ENCODE measurements at places on chromosomes 12 and 14.

DNA sequence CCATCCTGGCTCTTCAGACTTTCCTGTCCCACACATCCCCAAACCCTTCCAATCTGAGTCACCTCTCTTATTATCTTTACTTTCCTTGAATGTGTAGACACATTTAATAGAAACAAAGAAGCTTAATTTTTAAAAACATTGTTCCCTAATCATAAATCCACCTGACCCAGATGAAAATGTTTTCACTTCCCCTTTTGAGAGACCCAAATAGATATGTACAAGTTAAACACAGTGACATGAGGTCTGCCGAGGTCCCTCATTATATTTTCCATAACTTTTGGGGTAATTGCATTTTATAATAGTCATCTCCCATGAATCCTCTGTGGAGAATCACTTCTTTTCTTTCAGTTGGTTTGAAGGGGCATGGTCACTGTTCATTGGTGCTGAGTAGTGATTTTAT, 191.1 kb downstream of the GRIN2B start:
- no peak for DNase-seq

- DNase-seq, result no peak
These were observed 216.3 kb downstream of the SLC6A15 start for GRCh38 chr12:84696281-84696680.

DNA sequence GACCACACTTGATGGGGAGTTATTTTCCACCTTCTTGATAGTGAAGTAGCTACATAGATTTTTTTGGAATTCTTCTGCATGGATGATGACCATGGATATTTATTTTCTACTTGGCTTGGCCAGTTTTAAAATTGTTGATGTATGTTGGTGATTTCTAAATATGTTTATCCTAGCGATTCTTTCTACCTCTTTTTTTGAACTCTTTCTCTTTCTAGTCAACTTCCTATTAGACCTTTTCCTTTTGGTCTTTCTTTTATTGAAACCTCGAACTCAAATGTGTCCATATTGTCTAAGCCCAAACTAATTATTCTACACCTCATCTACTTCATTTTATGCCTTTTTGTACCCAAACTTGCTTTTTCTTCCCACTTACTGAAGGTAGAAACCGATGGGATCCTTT, 37.0 kb downstream of the CCDC91 start:
- no peak for DNase-seq

- no peak for DNase-seq
These were observed 66.6 kb upstream of the SCN8A start for GRCh38 chr12:51524386-51524901.

DNA sequence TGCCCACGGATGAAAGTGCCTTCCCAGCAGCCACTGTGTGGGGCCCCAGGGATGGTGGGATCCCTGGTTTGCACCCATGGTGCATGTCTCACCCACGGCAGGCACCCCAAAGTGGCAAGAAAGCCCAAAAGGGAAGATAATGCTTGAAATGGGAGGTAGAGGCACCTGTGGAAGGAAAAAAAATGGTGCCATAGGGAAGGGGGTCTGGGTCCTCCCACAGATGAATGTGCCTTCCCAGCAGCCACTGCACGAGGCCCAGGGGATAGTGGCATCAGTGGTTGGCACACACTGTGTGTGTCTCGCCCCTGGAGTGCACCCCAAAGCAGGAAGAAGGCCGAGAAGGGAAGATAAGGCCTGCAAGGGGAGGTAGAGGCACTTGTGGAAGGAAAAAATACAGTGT, 264.2 kb downstream of the ALG10 start:
- DNase-seq, result no peak

- no peak for DNase-seq
These were observed 64.0 kb downstream of the FRMD6 start for GRCh38 chr14:51715742-51716141.

- DNase-seq, result no peak
These were observed 6.7 kb downstream of the BCL7A start for GRCh38 chr12:122028165-122028904.

GRCh38 chr12:22702690-22703089, 77.7 kb downstream of the ETNK1 start:
- no peak for DNase-seq

- DNase-seq, result no peak
These were observed 238.0 kb downstream of the BCL11B start for GRCh38 chr14:99033951-99034350.

DNA sequence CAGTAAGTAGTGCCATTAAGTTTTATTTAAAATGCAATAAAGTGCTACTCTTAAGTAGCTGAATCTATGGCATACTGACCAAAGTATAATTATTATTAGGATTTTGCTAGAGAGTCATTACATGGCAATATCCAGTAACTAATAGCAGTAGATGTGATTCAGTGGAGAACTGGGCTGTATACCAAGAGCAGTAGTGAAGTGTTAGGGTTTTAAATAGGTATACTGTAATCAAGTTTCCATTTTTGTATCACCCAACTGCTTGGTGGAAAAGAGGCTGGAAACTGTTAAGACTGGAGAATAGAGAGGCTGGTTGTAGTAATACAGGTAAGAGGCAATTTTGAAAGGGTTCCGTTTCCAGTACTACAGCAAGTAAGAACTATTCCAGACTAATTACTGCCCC, 13.3 kb upstream of the LLPH start:
- no peak for DNase-seq

DNA sequence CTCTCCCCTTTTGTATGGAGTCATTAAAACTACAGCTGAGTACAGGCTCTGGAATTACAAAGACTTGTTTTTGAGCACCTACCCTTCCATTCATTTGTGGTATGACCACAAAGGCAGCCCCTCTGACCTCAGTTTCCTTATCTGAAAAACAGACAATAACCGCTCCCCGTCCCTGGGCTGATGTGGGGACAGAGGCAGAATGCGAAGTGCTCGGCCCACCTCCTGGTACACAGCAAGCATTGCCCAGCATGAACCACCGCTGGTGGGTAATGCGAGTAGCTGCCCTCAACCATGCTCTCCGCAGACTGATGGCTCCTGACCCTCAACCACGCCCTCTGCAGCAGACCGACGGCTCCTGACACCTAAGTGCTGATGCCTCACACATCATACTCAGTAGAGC, 22.4 kb downstream of the P2RX2 start:
- DNase-seq, result no peak

- no peak for DNase-seq
These were observed 140.3 kb upstream of the NUDT4 start for GRCh38 chr12:93237235-93237915.

- no peak for DNase-seq
These were observed 152.1 kb downstream of the DPF3 start for GRCh38 chr14:72741826-72742117.

GRCh38 chr14:63964113-63964512, 111.3 kb downstream of the SYNE2 start:
- no peak for DNase-seq

DNA sequence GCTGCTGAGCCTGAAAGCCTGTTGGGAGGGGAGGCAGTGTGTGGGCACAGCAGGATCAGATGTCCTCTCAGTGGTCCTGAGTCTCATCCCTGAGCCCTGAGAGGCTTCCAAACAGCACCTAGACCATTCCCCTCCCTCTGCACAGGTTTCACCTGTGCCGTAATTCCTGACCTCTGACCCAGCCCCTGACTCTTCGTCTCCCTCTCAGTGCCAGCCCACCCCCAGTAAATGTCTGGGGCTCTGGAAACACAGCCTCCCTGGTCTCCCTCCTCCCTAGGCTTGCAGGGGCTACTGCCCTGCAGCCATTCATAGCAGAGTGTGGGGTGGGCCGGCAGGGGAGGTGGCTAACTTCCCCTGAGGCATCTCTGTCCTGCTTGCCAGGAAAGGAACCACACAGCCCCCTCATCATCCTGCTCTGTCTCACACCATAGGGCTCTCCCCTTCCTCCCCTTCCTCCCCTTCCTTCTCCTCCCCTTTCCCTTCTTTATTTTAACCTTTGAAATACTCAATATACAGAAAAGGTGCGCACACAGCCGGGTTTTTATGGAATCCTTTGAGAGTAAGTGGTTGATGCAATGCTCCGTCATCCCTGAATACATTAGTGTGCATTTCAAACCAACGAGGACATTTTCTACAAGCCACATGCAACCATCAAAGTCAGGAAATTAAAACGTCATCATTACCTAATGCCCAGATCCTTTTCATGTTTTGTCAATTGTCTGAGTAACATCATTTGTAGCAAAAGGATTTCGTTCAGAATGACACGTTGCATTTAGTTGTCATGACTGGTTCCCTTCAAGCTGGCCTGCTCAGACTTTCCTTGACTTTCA, 67.0 kb downstream of the PRMT8 start:
- no peak for DNase-seq

GRCh38 chr14:20530771-20531571, 25.6 kb downstream of the RNASE10 start:
- no peak for DNase-seq

- DNase-seq, result no peak
These were observed 78.8 kb downstream of the SPPL3 start for GRCh38 chr12:120825337-120825736.

- no peak for DNase-seq
These were observed 167.4 kb downstream of the DICER1 start for GRCh38 chr14:94989946-94990345.

DNA sequence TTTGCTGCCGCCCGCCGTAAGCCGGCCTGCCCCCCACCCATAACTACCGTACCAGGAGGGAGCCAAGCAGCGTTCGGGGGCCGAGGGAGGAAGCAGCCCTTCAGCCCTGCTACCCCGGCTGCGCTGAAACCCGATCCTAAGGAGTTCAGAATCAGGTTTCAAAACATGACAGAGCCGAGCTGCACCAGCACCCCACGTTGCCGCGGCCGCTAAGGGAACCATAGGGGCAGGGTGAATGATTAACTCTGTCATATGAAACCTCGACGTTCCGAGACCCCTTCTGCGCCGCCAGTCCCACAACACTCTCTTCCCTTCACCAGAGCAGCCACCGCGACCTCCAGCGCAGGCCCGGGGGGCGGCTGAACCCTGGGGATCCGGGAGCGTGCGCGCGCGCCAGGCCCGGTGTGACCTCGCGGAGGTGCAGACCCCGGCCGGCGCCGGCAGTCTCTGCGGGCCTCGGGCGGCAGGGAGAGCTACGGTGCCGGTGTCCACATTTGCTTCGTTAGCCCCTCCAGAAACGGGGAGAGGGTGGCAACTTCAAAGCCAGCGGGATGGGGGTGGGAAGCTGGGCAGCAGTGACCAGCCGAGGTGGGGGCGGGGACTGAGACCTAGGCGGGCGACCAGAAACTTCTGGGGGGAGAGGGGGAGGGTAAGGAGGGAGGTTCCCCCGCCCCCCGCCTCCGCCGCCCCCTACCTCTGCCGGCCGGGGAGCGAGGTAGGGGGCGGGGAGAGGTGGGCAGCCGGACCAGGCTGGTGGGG, 1.6 kb downstream of the SIX4 start:
- no peak for DNase-seq

DNA sequence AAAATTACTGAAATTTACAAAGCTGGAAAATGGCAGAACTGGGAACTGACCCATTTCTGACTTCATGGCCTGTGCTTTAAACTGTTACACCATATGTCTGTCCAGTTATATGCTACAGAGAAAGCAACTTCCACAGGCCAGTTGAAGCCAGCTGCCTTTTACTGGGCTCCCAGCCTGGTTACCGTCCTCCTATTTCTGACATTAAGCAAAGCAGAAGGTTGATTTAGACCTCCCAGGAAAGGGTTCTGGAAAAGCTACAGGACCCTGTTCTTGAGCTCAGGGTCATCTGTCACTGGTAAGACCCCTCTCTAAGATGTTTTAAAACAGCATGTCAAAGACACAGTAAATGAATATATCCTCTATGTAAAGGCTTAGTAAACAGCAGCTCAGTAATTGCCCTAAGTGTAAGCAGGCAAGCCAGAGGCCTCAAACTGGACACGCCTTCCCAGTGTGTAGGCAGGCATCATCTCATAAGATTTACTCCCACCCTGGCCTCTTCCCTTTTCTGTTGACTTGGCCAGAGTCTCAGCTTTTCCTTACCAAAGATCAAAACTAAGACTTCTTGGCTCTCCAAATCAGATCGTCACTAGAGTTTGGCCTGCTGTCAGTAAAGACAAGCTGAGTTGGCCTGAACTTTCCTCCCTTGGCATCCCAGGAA, 55.4 kb upstream of the RNU6-8 start:
- DNase-seq, result no peak

DNA sequence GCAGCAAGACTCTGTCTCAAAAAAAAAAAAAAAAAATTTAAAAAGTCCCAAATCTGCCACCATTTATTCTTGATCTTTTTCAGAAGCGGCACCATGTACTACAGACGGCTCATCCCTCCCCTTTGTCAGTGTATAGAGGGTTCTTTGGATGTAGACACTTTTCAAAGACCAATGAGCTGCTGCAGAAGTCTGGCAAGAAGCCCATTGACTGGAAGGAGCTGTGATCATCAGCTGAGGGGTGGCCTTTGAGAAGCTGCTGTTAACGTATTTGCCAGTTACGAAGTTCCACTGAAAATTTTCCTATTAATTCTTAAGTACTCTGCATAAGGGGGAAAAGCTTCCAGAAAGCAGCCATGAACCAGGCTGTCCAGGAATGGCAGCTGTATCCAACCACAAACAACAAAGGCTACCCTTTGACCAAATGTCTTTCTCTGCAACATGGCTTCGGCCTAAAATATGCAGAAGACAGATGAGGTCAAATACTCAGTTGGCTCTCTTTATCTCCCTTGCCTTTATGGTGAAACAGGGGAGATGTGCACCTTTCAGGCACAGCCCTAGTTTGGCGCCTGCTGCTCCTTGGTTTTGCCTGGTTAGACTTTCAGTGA, 6.5 kb upstream of the ACACB start:
- DNase-seq, result no peak

- DNase-seq, result no peak
These were observed 19.1 kb upstream of the ACVR1B start for GRCh38 chr12:51932218-51933076.

- no peak for DNase-seq
These were observed 14.8 kb upstream of the AACS start for GRCh38 chr12:125050446-125050845.

- DNase-seq, result no peak
These were observed 10.9 kb upstream of the METAP2 start for GRCh38 chr12:95463050-95463449.

DNA sequence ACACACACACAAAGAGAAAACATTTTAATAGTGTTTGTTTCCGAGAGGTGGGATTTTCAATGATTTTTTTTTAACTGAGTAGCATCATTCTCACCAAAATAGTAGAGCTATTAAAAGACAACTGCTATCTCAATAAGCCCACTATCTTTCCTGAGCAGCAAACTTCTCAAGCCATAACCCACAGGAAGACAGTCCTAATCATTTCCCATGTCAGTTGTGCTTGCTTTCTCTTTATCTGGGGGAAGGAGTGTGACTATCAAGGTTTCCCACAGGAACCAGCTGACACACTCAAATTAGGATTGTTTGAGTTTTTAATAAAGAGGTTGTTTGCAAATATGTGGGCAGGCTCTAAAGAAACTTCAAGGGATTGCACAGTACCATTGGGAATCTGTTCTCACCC, 4.9 kb upstream of the MAX start:
- no peak for DNase-seq

GRCh38 chr12:28032811-28033537, 60.4 kb upstream of the PTHLH start:
- no peak for DNase-seq

All from hypothalamus (tissue), 51 donors.